Stimulated activated CD4-positive, alpha-beta T cell treated with anti-CD3 and anti-CD28 coated beads, Interleukin-15, amount 100 ng/mL, for 1 hour (primary cell): ENCODE measurements at places on chromosomes 7 and 10.

- no peak for DNase-seq
Measured at GRCh38 chr10:17455015-17455520, 673 bp upstream of the ST8SIA6 start.

DNA sequence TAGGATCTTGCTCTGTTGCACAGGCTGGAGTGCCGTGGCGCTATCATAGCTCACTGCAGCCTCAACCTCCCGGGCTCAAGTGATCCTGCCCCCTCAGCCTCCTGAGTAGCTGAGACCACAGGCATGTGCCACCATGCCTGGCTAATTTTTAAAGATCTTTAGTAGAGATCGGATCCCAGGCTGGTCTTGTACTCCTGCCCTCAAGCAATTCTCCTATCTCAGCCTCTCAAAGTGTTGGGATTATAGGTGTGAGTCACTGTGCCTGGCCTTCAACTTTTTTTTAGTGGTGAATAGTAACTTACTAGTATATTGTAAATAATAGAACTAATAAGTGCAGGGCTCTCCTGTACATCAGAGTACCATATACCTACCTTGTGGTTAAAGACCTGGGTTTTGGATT, 52.1 kb upstream of the LMTK2 start:
- DNase-seq: no peak

DNA sequence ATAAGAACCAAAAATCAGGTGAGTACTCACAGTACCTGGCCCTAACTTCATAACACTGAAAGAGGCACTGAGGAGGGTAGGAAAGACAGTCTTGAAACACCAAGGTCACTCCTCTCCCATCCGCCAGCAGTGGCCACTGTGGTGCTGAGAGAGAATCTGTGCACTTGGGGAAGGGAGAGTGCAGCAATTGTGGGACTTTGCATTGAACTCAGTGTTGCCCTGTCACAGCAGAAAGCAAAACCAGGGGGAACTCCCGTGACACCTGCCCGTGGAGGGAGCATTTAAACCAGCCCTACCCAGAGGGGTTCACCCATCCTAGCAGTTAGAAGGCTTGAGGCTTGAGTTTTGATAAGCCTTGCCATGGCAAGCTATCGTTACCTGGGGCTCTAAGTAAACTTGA, 35.2 kb upstream of the MAP3K8 start:
- DNase-seq: no peak

DNA sequence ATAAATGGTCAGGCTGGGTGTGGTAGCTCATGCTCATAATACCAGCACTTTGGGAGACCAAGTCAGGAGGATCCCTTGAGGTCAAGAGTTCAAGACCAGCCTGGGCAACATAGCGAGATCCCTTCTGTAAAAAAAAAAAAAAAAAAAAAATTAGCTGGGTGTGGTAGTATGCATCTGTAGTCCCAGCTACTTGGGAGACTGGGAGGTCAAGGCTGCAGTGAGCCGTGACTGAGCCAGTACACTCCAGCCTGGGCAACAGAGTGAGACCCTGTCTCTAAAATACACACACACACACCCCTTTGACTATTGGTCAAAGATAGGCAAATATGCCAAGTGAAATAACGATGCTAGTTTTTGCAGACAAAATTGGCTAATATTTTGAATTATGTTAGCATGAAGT, 80.6 kb downstream of the IGF2BP3 start:
- DNase-seq: no peak

GRCh38 chr7:143367972-143368371, 5.5 kb upstream of the FAM131B start:
- no peak for DNase-seq

- no peak for DNase-seq
Measured at GRCh38 chr7:157139810-157140510, 1.2 kb downstream of the UBE3C start.

- no peak for DNase-seq
Measured at GRCh38 chr10:50508315-50509051, 115.3 kb downstream of the SGMS1 start.

DNA sequence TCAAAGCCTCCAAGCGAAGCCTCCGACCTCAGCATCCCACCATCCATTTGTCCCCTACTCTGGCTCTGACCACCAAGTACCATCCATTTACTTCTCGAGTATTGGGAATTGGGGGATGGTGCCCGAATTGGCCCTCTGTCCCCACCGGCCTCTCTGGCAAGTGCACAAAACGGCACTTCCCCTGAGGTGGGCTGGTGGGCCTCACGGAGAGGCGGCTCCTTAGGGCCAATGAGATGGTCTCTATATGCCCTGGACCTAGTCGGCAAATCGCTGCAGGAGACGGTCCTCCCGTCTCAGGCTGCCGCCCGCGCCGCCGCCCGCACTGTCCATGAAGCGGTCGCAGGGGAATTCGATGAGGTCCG, 2.8 kb downstream of the TRIL start:
- no peak for DNase-seq

GRCh38 chr7:98165827-98166667, 45.2 kb upstream of the BHLHA15 start:
- no peak for DNase-seq

- DNase-seq: no peak
Measured at GRCh38 chr7:22610263-22610662, 110.3 kb upstream of the STEAP1B start.

DNA sequence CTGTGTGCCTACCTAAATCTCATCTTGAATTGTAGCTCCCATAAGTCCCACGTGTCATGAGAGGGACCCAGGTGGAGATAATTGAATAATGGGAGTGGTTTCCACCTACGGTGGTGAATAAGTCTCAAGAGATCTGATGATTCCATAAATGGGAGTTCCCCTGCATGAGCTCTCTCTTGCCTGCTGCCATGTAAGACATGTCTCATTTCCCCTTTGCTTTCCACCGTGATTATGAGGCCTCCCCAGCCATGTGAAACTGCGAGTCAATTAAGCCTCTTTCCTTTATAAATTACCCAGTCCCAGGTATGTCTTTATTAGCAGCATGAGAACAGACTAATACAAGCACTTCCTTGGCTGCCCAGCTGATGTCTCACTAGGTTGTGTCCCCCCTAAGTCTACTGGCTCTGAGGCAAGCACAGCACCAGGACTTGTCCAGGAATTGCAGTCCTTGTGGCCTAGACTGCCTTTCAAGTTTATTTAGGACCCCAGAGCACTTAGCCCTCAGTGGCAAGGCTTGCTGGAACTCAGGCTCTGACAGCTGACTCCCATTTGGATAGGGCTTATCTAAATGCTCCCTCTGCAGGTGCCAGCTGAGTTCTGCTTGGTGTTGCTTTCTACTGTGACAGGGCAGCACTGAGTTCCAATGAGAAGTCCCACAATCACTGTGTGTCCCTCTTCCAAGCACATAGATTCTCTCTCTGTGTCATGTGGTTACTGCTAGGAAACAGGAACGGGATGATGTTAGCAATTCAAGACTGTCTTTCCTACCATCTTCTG, 59.0 kb upstream of the TAS2R16 start:
- DNase-seq: no peak

- DNase-seq: no peak
Measured at GRCh38 chr10:34880817-34881216, 65.7 kb upstream of the PARD3 start.

- DNase-seq: no peak
Measured at GRCh38 chr10:112744181-112745096, 205.6 kb upstream of the TCF7L2 start.
